ENCODE measurements at places on chromosomes 5 and 9. TPM values are rescaled to one million over a fixed set of nuclear protein-coding genes. Genes with fewer than 3 reads are reported as not detected.

Gene FOXD1
- not detected for polyA plus RNA-seq

Gene TMEM252
- polyA plus RNA-seq, result not detected

DNA sequence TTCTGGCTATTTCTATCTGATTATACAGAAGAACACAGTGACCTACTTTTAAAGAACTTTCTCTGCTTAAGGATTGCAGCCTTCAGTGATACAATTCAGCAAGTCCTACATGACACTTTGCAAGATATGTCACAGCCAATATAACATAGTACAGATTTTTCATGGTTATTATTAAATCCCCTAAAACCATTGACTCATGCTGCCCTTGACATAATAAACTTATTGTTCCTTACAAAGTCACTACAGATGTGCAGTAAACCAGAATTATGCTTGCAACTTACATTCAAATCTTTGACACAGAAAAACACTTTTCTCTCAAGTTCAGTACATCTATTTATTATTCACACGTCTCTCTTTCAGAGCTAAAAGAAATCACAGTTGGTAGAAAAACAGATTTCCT lies 1136.3 kb upstream of the ACO1 start:
- DNase-seq, result no peak

DNA sequence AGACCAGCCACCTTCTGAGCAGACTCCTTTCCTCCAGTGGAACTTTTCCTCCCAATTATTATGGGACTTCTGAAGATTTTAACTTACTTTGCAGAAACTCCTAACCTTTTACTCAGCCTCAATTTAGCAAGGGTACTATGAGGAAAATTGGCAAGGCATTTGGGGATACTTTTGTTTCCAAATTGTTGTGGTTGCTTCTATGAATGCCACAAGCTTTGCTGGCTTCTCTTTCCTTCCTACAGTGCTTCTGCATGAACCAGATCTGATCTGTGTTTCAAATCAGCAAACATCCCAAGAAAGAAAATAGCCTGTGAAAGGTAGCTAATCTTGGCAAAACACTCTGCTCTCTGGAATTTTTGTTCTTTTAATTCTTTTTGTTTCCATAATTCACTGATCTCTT lies 57.3 kb upstream of the TAF11L2 start:
- DNase-seq, result no peak

DNA sequence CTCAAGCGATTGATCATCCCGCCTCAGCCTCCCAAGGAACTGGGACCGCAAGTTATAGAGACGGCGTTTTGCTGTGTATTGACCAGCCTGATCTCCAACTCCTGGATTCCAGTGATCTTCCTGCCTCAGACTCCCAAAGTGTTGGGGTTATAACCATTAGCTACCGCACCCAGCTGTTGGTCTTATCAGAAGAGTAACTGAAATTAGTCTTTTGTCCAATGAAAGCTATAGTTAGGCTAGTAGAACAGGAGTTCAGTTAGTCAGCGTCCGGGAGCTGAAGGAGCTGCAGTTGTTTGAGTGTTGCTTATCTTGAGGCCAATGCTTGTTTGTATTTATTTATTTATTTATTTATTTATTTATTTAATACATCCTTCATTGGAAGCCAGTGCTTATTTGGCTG lies 3.2 kb upstream of the MIGA2 start:
- no peak for DNase-seq

GRCh38 chr5:139138109-139138508 lies 60.1 kb downstream of the SIL1 start:
- no peak for DNase-seq

DNA sequence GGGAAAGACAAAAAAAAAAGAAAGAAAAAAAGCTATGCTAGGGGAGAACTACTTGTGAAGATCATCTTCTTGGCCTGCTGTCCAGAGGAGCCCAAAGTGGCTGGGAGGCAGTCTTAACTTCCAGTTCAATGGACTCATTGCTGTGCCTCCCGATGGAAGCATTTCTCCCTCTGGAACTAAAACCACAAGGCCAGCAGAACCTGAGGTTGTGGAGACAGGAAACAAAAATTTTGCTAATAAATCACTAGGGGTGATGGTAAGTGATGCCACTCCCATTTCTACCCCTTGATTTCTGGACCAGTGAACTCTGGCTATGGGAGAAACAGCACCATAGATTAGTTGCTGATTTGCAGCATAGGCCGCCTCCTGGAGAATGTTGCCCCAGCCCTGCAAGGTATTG lies 123.4 kb upstream of the NFIL3 start:
- no peak for DNase-seq

- DNase-seq, result no peak
These were observed 102.5 kb upstream of the SLC44A1 start for GRCh38 chr9:105141976-105142250.

DNA sequence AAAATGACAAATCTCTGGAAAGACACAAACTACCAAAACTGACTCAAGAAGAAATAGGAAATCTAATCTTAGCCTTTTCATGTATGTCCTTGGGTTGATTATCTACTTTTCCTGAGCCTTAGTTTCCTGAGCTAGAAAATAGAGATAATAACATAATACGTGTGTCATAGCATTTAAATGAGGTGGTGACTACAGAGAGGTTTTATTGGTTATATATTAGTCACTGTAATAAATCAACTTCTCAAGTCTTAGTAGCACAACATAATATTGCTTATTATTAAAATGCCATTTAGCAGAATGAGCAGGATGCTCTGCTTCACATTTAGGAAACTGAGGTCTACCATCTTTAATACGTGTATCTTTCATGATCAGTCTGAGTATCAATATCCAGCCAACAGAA lies 7.1 kb upstream of the PJA2 start:
- DNase-seq, result no peak

DNA sequence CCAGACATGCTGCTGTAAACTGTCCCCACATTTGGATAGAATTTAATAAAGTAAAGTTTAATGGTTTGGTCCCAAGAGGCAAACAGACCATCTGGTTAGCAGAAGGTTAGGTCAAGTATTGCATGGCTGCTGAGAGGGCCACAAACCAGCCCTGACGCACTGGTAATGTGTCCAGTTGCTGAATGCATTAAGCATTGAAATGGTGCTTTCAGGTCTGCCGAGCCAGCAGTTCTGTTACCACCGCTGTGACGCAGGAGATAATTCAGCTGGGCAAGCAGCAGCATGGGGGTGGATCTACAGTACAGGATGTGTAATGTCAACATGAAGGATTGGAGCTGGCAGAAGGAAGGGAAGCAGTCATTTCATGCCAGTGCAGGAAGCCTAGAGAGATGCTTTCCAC lies 16.0 kb downstream of the ZNF462 start:
- no peak for DNase-seq

DNA sequence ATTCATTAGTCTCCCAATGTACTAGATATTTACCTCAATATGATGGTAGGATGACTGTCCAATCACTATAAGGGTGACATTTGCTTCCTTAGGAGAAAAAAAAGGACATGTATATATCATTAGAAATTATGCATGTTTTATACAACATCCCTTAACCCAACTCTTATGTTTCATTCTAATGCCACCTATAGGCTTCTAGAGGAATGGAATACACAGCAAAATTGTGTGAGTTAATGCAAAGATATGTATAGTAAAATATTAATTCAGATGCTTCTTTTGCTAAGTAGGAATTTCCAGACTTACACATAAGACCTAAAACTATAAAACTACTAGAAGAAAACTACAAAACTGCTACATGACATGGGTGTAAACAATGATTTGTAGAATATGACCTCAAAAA lies 3.5 kb downstream of the PRXL2C start:
- DNase-seq, result no peak

All from pancreas (tissue), 10 donors.